Caudate nucleus (tissue), 63 donors: ENCODE measurements at places on chromosomes 13 and 19.

DNA sequence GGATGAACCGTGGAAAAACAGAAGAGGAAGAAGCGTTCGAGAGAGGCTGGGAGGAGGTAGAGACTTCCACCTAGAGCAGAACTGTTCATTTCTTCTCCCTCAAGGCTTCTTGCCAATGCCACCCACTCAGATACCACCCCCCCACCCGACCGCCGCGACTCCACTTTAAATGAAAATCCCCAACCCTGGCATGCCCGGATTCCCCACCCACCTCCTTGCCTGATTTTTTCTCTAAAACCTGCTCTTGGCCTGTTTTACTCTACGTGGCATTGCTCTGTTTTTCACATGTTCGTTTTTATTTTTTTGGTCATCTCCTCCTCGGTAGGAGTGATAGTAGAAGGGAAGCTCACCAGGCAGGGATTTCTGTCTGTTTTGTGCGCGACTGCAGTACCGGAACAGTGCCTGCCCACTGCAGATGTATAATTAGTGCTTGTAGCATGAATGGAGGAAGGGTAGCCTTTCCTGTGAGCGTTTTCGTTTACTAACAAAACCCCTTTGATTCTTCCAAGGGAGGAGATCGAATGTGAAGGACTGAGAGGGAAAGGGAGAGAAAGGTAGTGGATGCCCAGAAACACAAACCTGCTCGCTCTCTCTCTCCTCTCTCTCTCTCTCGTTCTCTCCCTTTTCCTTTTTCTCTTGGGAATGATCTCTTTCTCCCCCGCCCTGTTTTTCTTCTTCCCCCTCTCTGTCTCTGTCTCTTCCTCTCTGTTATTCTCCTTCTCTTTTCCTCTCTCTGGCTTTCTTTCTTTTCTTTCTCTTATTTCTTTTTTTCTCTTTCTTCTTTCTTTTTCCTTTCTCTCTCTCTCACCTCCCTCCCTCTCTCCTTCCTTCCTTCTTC lies 2.2 kb downstream of the CD70 start:
- no peak for DNase-seq

- DNase-seq = no peak
Measured at GRCh38 chr13:35712907-35713761, 236.6 kb upstream of the MAB21L1 start.

DNA sequence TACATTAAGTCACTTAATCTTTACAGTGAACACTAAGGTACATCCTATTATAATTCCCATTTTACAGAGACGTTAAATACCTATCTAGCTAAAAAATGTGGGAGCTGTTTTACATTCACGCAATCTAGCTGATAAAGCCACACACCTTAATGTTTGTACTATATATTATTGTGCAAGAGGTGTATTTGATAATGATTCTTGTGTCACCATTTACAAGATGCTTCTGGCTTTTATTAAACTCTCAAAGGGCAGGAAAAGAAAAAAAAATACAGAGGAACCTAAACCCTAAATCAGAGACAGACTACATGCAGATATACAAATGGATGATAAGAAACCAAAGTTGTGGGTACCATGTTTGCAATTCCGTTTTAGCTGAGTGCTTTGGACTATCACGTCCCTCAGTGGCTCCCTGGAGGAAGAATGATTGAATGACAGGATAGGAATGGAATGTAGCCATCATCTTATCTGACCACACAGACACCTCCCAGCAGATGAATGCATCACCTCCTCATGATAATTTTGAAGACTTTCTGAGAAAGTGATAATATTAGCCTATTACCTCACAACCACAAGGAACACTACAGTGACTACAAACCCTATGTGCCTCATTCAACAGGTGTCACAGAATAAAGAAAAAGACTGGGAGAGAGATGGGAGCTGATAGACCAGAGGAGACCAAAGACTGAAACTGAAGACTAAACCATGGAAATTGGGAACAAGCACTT lies 230.5 kb upstream of the SERP2 start:
- no peak for DNase-seq

- no peak for DNase-seq
Measured at GRCh38 chr13:73325723-73326558, 267.1 kb downstream of the KLF5 start.

GRCh38 chr13:47111499-47111898 lies 214.6 kb upstream of the HTR2A start:
- DNase-seq = no peak

GRCh38 chr13:95477187-95477586 lies 75.3 kb upstream of the CLDN10 start:
- DNase-seq = no peak

- no peak for DNase-seq
Measured at GRCh38 chr19:40716031-40716481, 630 bp downstream of the COQ8B start.

DNA sequence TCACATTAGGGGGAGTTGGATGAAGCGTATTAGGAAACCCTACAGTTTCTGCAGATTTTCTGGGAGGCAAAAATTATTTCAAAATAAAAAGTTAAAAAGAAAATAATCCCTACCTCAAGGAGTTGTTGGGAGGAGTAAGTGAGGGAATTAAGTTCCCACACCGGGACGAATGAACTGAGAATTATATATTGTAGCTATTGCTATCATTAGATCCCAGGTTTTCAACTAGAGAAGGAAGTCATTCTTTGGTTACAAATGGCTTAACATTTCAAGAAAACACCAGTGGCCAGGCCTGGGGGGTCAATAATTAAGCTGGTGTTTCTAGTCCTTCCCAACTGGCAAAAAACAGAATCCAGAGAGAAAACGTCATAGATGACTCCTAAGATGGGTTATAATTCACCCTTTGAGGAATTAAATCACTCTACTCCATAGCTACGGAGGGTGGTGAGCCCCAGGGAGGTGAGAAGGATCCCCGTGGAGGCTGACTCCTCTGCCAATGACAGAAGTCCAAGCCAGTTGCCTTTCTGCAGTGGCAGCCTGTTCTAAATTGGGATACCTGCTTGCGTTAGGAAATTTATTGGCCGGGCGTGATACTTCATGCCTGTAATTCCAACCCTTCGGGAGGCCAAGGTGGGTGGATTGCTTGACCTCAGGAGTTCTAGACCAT lies 1.2 kb upstream of the MYDGF start:
- DNase-seq = no peak

DNA sequence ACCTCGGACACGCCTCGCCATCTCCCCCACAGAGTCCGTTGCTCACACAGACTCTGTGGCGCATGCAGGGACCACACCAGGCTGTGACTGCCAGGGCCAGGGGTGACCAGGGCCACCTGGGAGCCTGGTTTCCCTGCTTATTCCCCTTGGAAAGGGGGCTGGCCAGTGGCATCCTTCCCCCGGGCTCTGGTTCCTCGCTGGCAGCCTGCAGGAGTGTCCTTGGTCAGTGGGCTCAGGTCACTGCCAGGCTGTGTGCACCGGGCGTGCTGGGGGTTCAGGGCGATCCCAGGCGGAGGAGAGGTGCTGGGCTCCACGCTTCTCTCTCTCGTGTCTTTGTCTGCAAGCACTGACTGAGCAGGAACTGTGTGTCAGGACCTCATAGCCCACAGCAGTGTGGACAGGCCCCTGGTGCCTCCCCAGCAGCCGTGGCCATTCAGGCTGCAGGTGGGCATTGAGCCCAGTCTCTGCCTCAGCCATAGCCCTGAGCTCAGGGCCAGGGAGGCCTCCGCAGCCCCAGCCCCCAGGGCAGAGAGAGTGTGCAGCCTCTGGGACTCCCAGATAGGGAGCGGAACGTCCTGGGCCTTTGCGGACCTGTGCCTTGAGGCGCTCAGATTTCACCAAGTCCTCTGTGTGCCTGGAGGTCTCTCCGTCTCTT lies 6.5 kb downstream of the PIAS4 start:
- DNase-seq = no peak

DNA sequence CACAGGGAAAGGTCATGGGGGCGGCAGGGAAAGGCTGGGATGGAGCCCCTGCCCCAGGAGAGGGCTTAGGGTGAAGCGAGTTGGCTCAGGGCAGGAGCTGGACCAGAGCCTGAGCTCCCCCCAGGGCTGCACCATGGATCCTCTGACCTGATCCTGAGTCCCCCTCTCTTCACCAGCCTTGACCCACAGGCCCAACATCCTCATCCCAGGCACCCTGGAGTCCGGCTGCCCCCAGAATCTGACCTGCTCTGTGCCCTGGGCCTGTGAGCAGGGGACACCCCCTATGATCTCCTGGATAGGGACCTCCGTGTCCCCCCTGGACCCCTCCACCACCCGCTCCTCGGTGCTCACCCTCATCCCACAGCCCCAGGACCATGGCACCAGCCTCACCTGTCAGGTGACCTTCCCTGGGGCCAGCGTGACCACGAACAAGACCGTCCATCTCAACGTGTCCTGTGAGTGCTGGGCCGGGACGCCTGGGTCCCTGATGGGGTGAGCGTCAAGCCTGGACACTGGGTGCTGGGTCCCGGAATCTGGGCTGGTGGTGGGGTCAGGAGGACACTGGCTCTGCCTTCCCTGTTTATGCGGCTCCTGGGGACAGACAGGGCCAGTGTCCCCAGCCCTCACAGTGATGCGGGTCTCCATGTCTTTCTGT lies 842 bp downstream of the SIGLEC9 start:
- DNase-seq = no peak

GRCh38 chr13:50892210-50892944 lies 17.2 kb upstream of the RNASEH2B start:
- no peak for DNase-seq

DNA sequence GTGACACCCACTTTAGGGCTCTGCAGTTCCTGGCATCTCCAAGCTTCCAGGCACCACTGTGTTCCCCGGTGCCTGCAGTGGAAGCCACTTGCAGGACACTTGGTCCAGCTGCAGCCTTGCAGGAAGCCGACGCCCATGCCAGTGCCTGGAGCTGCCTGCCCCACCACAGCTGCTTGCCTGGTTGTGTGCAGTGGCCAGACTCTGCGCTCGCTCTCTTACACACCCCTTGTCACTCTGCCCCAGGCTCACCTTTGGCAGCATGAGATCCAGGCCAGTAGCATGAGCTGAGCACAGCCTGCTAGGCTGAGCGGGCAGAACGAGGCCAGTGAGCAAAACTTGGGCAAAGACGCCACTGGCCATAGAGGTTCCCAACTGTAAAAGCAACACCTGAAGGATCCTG lies 57.7 kb downstream of the SLITRK1 start:
- no peak for DNase-seq

DNA sequence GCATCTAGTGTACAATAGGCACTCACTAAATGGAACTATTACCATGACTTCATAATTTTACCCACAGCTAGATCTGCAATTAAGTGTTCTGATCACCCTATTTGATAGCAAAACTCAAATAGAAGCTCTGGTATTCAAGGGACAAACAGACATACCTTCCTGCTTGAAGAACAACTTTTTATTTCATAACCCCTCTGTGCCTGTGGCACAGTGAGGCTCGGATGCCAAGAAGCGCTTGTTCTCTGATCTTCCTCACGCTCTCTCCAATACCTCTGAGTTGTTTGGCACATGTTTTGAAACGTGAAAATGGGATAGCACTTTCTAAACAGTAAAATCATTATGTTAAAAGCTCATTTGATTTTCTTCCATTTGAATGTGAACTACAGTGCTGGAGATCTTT lies 232.0 kb downstream of the KLF5 start:
- DNase-seq = no peak

DNA sequence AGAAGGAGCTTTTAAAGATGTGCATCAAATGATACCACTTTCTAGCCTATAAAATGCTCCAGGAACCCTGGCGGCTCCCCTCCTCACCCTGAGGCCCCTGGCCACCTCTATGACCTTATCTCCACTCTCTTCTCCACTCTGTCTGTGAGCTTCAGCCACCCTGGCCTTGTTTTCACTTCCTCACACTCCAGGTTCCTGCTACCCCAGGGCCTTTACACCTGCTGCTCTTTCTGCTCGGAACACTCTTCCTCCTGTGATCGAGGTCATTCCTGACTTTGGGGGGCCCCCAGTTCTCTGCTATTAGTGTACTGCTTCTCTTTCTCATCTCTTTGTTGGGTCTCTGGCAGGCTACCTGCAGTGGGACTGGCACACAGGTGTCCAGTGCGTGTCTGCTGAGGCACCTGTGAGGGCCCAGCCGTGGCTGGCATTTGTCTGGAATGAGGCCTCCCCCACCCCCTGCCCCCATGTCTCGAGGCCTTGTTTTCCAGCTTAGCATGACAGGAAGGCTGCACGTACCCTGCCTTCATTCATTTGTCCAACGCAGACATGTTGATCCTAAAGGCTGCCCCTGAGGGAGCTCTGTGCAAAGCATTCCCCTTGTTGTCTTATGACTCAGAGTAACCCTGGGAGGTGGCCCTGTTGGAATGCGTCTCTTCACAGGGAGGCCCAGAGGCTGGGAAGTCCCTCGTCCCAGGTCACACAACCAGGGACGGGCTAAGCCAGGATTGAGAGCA lies 2.3 kb downstream of the DDA1 start:
- no peak for DNase-seq

GRCh38 chr19:46697204-46697960 lies 19.5 kb downstream of the PRKD2 start:
- DNase-seq = peak; percentile 23

DNA sequence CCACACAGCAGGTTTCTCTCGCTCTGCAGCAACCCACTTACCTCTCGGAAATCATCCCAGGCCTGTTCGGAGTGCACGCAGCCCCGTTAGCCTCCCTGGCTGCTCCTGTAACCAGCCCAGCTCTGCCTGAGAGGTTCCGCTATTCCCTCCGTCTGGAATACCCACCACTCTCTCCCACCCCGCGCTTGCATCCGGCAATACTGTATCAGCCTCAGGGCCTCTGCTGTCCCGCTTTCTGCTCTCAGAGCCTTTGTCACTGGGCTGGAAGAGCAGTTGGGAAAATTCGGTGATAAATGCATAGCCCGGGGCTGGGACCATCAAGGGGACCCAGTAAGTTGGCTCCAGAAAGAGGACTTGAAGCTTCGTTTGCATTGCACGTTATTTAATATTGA lies 759 bp upstream of the TLE6 start:
- DNase-seq = no peak

DNA sequence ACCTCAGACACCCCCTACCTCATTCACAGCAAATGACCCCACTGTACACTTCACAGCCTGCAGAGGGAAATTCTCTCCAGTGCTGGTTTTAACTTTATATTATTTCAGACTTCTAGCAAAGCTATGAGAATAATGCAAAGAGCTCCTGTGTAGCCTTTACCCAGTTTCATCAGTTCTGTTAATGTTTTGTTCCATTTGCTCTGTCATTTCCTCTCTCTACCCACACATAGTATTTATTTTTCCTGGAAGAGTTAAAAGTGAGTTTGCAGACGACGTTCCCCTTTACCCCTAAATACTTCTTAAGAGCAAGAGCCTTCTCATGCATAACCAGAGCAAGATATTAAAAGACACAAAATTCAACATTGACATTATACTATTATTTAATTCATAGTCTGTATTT lies 49.9 kb upstream of the ADGRE1 start:
- DNase-seq = no peak

DNA sequence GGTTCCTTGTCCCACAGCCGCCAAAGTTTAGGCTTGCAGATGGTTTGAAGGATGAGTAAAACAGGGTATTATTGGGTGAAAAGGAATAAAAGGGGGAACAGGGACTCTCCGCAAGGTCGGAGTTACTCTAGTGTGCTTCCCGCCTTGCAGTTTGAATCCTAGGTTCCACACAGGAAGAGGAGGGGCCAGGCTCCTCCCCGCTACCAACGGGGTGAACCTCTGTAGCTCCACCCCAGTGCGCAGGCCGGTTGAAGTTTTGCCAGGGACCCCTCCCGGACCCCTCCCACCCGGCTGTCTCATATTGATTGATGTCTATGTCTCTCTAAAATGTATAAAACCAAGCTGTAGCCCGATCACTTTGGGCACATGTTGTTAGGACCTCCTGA lies 11.6 kb upstream of the GTF2F2 start:
- DNase-seq = no peak
